ENCODE measurements at places on chromosomes 1 and 21.
A peak's percentile ranks its signal among the peaks of the same experiment; 100 is the strongest.

DNA sequence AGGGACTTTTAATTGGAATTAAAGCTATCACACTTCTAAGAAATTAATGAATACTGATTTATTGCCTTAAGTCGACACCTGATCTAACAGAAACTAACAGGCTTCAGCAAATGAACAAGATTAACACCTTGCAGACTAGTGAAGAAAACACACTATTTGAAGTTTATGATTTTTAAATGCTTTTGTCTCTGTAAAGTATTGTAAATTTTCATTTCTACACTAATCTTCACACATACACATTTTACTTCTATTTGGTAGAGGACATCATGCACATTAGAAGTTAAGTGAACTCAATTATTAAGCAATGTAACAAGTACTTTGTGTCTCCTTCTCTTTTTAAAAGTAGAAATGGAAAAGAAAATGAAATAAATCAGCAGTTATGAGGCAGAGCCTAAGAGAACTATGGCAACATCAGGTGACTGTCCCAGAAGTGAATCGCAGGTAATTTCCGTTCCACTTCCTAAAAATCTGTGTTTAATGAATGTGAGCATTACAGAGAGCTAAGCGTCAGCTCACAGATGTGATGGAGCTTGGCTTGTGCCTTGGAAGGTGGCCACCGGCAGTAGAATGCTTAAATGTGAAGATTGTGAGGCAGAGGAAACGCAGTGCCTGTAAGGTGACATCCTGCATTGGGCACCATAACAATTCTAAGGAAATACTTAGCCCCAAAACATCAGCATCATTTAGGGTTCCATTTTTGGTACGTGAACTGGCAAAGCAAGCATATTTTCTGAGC, 1.2 kb downstream of the PRMT2 start:
- no peak for DNase-seq

GRCh38 chr1:43531107-43531905, 623 bp downstream of the PTPRF start:
- DNase-seq = no peak

DNA sequence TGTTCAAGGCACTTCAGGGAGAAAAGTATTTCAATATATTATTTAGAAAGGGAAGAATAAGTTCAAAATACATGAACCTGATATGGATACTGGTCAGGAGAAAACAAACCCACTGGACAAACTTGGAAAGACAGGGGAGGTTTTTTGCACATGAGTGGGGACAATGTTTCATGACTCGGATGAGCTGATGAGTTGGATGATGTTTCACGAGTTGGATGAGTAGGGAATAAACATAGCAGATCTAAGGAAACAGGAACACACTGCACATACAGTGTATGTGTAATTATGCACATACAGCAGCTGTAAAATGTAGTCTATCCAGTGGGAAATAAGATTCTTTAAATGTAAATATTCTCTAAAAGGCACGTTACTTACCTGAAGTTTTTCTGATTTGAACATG, 682.9 kb upstream of the ADAMTS5 start:
- DNase-seq = no peak

- no peak for DNase-seq
These were observed 7.5 kb upstream of the SOX13 start for GRCh38 chr1:204065174-204065985.

DNA sequence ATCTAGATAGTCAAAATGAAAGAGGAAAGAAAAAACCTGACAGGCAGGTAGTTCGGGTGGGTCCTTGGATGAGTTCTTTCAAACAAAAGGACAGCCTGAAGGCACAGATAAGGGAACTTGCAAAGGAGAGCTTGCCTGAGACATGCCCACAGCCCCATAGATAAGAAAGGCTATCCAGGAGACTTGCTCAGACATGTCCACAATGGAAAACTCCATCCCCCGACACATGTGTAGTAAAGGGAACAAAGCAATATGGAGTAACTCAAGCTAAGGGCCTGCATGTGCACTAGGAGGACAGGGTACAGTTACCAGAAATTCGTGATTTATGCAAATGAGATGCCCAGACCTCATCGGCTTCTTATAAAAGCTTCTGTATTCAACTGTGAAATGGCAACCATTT, 281.5 kb downstream of the NEGR1 start:
- DNase-seq = peak; percentile 79

DNA sequence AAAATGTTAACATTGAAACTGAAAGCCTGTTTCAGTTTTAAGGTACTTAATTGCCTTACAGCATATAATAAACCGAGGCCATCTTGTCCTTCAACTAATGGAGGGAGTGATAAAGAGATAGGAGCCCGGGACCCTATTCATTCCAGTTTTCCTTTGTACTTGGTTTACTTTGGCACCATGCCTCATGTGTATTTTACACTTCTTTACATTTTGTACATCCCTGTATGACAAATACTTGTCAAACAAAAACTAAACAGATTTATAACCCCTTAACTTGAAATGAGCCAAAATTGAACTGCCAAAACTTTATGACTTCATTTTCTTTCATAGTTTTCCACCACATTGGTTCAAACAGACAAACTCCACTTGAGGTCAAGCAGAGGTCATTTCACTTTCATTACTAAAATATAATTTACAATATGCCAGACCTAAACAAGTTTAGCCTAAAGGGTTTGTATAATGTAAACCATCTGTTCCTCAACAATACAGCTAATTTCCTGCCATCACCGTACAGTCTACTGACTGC, 30.9 kb upstream of the UBE2U start:
- no peak for DNase-seq
